Naive thymus-derived CD4-positive, alpha-beta T cell (primary cell): ENCODE measurements at places on chromosomes 11 and 22. TPM values are rescaled to one million over a fixed set of nuclear protein-coding genes. Genes with fewer than 3 reads are reported as not detected.

DNA sequence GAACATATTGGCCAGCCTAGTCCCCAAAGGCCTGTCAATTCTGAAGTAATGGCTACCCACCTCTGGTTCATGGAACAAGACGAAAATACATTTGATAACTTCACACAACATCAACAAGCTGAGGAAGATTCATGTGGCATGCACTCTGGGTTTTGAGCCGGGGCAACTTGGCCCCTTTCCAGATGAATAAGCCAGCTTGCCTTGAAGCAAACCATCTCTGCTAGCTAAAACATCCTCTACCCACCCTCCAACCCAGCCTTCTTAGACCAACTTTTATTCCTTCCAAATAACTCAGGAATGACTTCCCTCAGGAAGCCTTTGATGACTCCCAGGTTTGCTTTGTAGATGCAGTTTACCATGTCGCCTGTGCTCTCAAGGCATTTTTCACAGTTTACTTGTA, 94.4 kb downstream of the SLC1A2 start:
- no peak for DNase-seq

DNA sequence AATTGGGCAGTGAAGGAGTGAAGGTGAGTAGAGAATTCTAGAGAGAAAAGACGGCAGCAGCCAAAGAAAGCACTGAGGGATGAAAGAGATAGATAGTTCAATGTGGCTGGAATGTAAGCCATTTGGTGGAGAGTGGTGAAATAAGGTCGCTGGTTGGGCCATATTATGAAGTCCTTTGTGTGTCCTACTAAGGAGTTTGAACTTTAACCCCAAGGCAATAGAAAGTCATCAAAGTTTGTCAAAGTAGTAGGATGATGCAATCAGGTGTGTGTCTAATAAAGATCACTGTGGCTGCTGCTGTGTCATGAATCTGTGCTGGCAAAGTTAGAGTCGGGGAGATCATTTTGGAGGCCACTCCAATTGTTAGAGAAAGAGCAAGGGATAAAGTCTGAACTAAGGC, 18.7 kb downstream of the RNF121 start:
- DNase-seq, result no peak

DNA sequence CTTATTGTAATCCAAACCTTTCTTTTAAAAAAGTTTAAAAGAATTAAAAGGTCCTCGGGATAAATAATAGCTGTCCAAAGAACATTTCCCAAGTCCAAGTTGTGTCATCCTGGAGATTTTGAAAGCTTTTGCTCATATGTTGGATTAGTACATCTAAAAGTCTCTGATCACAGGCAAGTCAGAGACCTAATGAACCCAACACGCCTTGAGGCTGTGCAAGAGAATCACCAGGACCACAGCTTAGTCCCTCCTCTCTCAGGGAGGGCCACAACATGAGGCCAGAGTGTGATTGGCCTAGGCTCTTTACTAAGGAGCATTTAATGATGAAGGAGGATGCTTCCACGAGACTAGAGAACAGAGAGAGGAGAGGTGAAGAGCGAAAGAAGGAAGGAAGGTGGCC, 98.7 kb upstream of the OR5AK2 start:
- no peak for DNase-seq

DNA sequence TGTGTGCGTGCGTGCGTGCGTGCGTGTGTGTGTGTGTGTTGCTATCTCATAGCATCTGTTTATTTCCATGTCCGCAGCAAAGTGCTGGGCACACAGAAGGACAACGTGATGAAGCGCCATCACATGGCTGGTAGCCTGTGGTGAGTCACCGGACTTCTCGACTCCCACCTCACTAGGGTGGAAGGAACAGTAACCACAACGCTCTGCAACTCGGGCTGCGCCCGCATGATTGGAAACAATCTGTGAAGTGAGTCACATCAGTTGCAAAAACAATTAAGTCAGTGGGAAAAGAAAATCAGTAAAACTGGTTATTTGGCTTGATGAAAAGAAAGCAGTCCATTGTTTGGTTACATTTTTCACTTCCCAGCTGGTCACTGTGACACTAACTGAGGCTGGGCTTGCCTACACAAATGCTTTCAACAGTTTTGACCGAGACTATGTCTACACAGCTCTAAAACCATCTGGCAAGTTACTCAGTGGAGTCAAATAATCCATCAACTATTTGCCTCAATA, 437.3 kb upstream of the CADM1 start:
- DNase-seq, result no peak

- DNase-seq, result no peak
These were observed 28.5 kb upstream of the BAIAP2L2 start for GRCh38 chr22:38138961-38139360.

GRCh38 chr11:76574406-76574805, 96.1 kb downstream of the LRRC32 start:
- no peak for DNase-seq

- peak; percentile 13 for DNase-seq
These were observed 972 bp upstream of the TSSC4 start for GRCh38 chr11:2399488-2400068.

DNA sequence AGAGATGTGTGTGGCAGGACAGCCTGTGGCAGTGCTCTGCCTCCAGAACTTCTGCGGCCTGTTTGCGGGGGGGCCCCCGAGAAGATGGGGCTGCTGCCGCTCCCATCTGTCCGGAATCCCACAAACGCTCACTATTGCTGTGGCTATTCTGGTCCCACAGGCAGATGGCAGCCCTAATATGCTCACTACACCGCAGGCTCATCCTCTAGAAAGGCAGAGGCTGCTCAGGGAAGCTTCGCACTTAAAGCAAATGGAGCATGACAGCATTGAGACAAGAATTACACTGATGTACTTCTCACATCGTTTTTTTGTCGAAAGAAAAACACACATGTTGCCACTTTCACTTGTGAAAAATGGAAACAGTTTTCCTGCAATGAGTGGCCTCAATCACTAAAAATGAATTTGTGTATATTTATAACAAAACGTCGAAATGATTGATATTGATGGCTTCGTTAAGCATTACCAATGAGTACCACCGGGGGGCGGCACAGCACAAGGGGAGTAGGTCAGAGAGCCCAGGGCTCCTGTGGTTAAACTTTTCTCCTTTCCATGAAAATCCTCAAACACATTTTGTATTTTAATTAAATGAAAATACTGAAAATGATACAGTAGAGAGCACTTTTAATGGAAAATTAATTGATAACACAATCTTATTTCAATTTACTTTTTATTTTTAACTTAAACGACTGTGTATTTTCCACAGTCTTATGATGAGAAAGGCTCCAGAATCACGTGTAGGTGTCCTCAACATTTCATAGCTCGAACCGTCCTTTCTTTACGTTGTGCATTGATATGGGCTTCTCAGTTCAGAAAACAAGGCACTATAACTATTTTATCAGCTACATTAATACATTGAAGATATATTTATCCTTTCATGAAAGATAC, 69.1 kb downstream of the CTTN start:
- DNase-seq, result no peak

GRCh38 chr11:68194675-68195294, 18.3 kb downstream of the KMT5B start:
- no peak for DNase-seq

DNA sequence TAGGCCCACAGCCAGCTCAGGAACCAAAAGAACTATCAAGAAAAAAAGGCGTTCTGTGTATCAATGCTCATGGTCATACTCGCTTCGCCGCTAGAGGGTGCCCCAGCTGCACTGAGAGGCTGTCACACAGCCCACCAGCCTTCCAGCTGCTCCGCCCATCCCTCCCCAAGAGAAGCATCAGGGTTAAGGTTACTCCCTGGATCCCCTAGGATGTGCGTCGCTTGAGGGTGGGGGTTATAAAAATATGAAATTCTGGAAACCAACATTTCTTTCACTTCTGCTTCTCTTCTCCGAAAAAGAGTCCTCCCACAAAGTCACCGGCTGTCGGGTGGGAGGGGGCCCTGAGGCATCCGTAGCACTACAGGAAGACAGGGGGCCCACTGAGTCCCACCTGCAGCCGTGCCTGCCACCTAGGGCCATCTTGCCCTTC, 1.7 kb downstream of the CBX6 start:
- DNase-seq, result peak; percentile 76

- no peak for DNase-seq
These were observed 27.7 kb downstream of the RTN4R start for GRCh38 chr22:20240447-20240764.

GRCh38 chr22:40953471-40953870, 2.3 kb downstream of the RBX1 start:
- DNase-seq, result no peak

DNA sequence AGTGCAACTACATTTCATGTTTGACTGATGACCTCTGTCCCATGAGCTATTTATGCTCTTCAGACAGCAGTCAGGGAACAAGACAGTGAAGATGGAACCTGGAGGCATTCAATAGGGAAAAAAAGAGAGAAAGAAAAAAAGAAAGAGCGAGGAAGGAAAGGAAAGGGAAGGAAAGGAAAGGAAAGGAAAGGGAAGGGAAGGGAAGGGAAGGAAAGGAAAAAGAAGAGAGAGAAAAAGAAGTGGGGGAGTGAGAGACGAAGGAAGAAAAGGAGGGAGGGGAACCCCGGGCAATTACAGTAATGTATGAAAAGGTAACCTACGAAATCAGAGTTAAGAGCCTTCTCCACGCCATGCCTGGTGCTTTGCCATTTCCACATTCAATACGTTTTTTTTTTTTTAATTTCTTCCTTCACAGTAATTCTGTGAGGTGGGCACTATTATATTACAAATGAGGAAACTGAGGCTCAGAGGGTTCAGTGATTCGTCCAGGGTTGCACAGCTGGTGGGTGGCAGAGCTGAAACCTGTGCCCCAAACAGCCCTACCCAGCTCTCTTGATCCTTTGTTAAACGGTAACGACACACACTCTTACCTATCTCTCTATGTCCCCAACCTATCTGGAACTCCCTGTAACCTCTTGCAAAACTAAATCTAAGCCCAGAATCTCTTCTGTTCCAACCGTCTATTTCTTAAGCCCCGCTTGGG, 39.3 kb downstream of the ETS1 start:
- no peak for DNase-seq

DNA sequence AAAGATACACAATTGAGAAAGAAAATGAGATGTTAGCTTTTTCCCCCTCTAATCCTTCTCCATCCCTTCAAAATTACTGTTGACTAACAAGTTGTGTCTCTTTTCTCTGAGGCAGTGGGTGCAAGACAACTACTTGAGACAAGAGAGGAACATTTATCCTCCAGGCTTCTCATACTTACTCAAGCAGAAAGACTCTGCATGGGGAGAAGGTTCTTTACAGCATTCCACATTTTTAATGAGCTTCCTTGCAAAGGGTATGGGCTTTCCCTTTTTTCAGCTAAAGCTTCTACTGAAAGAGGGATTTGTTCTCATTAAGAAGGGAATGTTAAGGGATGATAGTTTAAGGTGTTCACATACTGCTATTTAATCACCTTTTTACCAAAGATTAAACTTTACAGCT, 47.8 kb downstream of the PAX6 start:
- DNase-seq, result no peak

Gene MAJIN
- polyA plus RNA-seq, result 1.2 TPM

Gene TRIM48
- polyA plus RNA-seq, result not detected

Gene PKNOX2
- not detected for polyA plus RNA-seq

Gene OR6T1
- polyA plus RNA-seq, result not detected

Gene TAF1D
- polyA plus RNA-seq, result 28.3 TPM

Gene PTPMT1
- polyA plus RNA-seq, result 72.9 TPM

Gene CCDC87
- polyA plus RNA-seq, result not detected

Gene TTC28
- 2.1 TPM for polyA plus RNA-seq

Gene KCNJ1
- 0.22 TPM for polyA plus RNA-seq

Gene FAT3
- polyA plus RNA-seq, result not detected
